ENCODE measurements at places on chromosomes 12 and 14.

DNA sequence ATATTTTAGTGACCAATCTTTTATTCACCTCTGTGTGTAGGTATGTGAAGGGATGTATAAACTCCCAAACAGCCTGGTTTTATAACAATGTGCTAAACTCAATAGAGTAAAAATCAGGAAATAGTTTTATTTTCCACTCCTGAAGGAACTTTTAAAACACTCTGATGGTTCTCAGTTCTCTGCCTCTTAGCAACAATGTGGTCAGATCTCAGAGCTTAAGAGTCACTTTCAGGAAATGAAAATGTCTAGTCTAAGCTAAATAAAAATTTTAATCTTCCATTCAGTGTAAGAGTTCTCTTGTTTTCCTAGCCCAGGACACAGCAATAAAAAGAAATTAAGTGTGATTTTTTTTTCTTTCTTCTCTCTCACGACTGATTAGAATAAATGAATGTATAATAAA lies 718.0 kb downstream of the C12orf50 start:
- no peak for DNase-seq

DNA sequence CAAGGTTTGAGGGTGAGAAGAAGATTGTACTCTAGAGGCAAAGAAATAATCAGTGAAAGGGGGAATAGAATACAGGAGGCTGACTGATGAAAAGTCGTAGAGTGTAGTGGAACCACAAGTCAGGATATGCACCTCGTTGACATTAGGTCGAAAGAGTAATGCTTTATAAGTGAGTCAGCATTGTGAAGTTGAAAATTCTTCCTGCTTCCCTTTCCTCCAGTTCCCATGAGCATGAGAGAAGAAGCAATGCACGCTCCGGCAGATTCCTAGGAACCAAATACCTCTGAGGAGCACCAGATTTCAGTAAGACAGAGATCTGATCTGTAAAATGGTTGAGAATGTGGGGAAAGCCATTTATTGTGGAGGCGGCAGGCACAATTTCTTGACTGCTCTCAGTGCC lies 16.5 kb downstream of the CCER1 start:
- DNase-seq, result peak; percentile 37

DNA sequence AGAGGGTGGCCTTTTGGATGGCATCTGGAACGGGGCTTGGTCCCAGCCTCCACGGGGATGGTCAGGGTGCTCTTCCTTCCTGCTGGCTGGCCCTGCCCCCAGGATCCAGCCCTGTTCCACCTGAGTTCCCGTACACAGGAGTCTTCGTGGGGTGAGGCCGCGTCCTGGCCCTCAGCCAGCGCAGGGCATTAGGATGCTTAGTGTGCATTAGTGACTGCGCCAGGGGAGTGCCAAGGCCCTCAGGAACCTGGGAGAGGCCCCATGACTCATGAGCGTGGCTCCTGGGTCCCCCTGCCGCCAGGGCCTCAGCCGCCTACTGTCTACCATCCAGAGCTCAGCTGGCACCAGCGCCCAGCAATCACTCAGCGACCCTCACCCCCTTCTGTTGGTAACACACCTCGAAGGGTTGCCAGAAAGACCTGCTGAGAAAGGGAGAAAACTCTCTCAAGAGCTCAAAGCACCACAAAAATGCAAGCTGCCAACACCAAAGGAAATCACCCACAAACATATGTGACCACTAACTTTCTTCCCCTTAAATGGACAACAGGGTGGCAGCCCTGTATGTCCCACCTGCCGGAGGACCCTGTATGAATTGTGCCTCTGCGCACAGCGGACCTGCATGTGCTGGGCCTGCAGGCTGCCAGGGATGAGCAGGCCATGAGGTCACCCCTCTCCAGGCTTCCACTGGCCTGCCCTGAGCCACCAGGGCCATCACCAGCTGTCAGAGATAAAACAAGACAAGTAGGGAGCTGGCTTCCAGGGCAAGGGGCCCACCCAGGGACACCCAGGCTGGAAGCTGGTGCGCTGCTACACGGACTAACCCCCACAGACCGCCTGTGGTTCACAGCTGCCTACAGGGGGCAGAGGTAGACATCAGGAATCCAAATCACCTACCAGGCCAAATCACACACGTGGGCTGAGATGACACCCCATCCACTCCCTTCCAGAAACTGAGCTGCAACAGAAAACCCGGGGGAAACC lies 28.7 kb downstream of the CCDC85C start:
- DNase-seq, result no peak

DNA sequence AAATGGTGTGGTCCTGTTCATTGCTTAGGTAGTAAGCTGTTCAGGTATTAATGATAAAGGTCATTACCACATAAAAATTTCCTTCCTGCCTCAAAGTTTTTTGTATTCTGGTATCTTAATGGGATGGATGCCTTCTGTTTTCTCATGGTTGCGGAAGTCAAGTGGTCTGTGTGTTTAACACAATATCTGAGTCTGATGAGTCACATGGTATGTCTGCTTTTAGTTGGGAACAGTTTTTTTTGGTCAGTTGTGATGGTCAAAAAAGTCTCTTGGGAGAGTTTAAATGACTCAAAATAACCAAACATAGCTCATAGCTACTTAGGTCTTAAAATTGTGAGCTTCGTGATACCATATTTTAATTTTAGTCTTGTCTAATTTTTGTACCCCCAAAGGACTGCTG lies 40.7 kb downstream of the STK38L start:
- DNase-seq, result peak; percentile 62

- no peak for DNase-seq
Observed at GRCh38 chr14:20934148-20934762, 21.0 kb upstream of the RNASE2 start.

GRCh38 chr12:124675881-124676713 lies 108.7 kb upstream of the NCOR2 start:
- DNase-seq, result no peak

GRCh38 chr12:107853479-107853878 lies 79.0 kb downstream of the ASCL4 start:
- no peak for DNase-seq

DNA sequence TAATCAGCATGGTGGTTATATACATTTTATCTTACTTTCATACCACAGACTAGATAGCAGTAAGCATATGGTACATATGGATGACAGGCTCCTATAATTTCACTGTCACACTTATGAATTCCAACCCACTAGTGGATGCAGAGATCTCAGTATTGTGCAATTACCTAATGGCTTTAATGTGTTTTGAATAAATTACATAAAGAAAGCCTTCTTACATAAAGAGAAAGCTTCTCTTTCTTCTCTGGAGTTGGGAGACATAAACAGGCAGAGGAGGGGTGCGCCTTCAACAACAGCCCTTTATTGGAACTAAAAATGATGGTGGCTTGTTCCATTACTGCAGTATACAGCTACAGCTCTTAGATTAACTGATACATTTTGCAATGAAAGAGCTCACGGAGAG lies 52.6 kb downstream of the SAV1 start:
- DNase-seq, result no peak

DNA sequence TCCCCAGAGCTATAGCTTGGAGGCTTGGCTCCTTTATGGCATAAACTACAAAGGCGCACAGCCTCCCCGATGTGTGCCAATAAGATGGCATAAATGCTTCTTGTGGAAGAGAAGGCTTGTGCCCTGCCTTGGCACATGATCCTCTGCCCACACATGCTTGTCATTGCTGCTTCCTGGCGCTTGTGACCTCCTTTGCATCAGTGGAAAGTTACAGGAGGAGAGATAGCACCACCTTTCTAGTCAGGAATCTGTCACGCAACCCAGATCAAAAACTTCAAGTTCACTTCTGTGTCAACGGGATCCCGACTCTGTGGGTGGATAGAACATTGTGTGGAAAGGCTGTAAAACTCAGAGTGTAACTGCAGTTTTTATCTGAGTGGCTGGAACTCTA lies 183.8 kb upstream of the HIF1A start:
- DNase-seq, result no peak

DNA sequence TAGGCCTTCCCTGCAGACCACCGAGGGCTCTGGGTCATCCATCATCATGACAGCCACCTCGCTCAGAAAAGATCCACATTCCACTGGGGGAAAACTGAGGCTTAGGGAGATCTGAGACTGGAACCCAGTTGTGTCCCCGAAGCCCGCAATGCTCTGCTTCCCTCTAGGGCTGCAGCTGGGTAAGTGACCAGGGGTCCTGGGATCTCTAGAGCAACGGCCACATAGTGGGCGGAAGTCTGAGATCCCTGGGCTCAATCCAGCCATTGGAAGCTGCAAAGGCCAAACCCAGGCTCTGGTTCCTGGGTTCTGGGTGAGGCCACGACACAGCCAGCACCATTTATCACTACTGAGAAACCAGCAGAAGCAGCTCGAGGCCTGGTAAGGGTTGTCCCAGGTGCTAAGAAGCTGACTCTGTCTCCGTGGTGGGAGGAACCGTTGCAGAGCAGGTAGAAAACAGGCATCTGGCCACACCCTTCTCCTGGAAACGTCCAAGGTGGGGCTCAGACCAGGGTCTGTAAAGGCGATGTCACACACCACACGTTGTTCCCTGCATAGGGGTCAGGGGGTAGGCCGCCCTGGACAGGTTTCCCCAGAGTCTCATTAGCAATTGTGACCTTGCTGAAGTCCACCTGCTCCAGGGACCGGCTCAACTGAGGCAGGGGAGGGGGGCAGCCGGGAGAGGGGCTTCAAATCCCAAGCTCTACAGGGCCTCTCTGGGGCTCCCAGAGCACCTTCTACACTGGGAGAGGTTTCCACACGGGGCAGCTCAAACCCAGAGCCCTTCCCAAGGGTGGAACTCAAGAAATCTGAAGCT lies 38.6 kb downstream of the BCL11B start:
- no peak for DNase-seq

- no peak for DNase-seq
Observed at GRCh38 chr14:78104160-78104559, 66.0 kb upstream of the NRXN3 start.

GRCh38 chr12:79267580-79267979 lies 403.0 kb downstream of the SYT1 start:
- DNase-seq, result no peak

DNA sequence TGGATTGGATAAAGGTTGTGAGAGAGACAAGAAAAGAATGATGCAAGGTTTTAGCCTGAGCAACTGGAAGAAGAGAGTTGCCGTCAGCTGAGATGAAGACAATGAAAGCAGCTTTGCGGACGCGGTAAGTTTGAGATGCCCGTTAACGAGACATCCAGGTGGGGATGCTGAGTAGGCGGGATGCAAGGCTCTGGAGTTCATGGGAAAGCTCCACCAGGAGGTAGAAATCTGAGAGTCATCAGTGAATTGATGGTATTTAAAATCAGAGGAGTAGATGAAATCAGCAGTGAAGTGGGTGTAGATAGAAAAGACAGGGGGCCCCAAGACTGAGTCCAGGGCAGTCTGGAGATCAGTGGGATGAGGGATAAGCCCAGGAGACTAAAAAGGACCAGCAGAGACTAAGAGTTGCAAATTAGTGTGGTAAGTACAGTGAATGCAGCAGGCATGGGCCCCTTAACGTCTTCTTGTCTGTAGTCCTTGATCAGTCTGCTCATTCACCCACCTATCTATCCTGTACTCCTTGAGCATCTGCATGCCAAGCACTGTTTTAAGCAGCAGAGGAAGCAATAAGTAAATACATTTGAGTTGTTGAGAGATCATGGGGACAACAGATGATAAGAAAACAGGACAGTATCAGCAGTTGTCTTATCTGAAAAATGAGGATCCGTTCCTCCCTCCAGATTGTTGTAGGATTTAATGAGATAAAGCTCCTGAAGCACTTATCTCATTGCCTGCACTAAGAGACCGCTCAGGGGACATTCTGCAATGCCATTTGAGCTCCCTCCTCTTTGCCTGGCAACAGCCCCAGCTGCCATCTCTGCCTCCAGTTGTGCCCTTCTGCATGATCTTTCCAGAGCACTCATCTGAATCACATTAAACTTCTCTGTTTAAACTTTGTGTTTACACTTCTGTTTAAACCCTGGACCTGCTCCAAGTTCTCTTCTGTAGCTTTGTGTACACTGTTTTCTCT lies 91.5 kb downstream of the APAF1 start:
- no peak for DNase-seq
